ENCODE measurements at places on chromosomes 3 and 15.

GRCh38 chr3:136149667-136150066 is 46.5 kb downstream of the MSL2 start:
- DNase-seq, result no peak

GRCh38 chr15:98063871-98064270 is 103.4 kb downstream of the ARRDC4 start:
- no peak for DNase-seq

DNA sequence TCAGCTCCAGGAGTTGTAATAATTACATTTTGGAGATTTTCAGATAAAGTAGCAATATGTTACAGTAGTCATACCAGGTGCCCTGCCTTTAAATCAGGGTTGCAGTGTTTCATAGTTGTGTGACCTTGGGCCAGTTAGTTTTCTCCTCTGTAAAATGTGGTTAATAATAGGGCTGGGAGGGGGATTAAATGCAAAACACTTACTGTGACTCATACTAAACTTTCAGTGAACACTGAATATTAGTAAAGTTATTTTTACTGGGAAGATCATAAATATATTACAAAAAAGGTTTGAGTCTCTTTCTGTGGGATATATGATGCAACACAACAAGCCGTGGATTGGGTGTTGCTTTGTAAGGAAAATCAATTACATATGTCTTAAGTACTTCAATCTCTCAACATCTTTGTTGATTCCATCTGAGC is 1.1 kb upstream of the EBLN2 start:
- DNase-seq, result no peak

- no peak for DNase-seq
These were observed 23.6 kb upstream of the ATP11B start for GRCh38 chr3:182769673-182770072.

- no peak for DNase-seq
These were observed 415.4 kb upstream of the RORA start for GRCh38 chr15:61644550-61644949.

- DNase-seq, result no peak
These were observed 585.8 kb downstream of the NLGN1 start for GRCh38 chr3:173983343-173983742.

GRCh38 chr3:52983336-52983807 is 62.5 kb downstream of the SFMBT1 start:
- DNase-seq, result no peak

DNA sequence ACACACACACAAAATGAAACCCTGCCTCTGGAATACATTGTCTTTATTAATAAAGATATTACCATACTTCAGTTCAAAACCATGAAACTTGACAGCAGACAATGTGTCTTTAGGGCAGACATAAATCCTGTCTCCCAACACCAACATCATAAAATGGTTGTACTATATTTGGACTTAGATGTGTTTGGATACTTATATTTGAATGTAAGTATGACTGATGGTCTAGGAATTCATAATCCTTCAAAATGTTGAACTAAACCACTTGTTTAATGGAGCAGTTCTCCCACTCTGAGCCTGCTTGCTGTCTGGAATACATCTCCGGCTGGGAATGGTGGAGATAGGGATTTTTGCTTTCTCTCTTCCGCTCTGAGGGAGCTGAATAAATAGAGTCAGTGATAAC is 10.6 kb downstream of the FBN1 start:
- no peak for DNase-seq

- no peak for DNase-seq
These were observed 277.9 kb upstream of the GADL1 start for GRCh38 chr3:31172336-31172735.

DNA sequence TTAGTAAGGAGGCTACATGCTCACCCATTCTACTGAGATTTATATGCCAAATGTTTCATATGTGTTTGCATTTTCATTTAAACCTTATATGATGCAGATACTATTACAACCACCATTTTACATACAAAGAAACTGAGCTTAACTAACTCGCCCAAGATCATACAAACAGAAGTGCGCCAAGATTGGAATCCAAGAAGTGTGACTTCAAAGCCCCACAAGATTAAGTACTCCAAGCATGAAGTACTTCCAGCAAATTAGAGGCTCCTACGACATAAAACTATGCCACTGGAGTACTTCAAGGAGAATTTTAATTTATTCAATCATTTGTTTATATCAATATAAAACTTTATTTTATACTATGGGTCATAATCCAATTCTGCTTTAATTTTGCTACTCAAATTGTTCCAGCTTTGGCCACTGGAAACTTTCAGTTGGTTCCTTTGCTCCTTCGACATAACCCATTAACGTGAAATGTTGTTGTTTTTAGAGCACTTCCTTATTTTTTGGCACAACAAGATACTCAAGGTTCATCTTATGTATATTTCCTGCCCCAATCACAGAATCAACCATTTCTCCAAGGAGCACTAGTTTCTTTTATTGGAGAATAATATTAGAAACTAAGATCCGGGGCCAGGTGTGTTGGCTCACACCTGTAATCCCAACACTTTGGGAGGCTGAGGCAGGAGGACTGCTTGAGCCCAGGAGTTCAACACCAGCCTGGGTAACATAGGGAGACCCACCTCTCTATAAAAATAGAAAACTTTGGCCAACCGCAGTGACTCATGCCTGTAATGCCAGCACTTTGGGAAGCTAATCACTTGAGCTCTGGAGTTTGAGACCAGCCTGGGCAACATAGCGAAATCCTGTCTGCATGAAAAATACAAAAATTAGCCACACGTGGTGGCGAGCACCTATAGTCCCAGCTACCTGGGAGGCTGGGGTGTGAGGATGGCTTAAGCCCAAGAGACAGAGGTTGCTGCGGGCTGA is 10.4 kb downstream of the INO80 start:
- no peak for DNase-seq
